Cerebellar nuclear complex (tissue), 1 donor: ENCODE measurements at places on chromosomes 6 and 20.

- DNase-seq = no peak
These were observed 13.3 kb downstream of the MAPK14 start for GRCh38 chr6:36040958-36041357.

GRCh38 chr6:1580109-1580508, 29.6 kb upstream of the FOXC1 start:
- no peak for DNase-seq

GRCh38 chr6:89324304-89324703, 9.2 kb upstream of the GABRR2 start:
- no peak for DNase-seq

DNA sequence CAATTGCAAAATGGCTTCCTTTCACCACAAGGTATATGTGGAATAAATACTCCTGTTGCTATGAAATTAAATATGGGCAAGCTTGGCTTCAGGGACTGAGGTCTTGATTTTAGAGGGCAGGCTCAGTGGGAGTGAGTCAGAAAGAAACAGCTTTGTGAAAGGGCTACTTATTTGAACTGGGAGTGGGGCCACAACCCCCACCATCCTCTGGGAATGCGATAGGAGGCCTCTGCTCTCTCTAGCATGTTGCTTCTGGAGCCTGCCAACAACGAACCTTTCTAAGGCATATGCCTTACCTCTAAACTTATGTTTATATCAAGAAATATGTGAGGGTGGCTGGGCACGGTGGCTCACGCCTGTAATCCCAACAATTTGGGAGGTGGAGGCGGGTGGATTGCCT, 149.7 kb downstream of the LRRC1 start:
- no peak for DNase-seq

- DNase-seq = no peak
These were observed at the start of gene SLA2 for GRCh38 chr20:36645998-36646397. Gene SLA2, minus strand, starts transcription at chr20:36646196. Its CDS starts 4,861 bp downstream, at chr20:36641335.

DNA sequence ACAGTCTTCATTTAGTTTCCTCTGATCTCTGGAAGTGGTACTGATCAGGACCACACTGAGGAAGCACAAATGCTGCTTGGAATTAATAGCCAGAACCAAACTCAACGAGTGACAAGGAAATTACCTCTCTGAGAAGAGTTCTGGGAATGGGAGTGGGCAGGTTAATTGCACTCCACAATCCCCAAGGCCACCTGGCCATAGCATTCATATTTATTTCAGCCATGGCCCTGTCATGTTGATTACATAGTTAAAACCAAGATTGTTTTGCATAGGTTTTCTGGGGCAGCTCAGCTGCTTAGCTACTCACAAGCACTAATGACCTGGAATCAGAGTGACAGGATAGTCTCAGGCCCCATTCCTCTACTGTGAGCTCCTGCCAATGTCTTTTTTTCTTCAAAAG, 230.2 kb upstream of the RIMS1 start:
- no peak for DNase-seq

GRCh38 chr20:11128220-11128718, 454.5 kb upstream of the JAG1 start:
- DNase-seq = no peak

GRCh38 chr6:137810554-137811120, 56.4 kb upstream of the TNFAIP3 start:
- DNase-seq = no peak

GRCh38 chr6:135254471-135254870, 73.4 kb downstream of the MYB start:
- DNase-seq = no peak

- DNase-seq = no peak
These were observed 126.5 kb upstream of the MAN1A1 start for GRCh38 chr6:119476024-119476423.

DNA sequence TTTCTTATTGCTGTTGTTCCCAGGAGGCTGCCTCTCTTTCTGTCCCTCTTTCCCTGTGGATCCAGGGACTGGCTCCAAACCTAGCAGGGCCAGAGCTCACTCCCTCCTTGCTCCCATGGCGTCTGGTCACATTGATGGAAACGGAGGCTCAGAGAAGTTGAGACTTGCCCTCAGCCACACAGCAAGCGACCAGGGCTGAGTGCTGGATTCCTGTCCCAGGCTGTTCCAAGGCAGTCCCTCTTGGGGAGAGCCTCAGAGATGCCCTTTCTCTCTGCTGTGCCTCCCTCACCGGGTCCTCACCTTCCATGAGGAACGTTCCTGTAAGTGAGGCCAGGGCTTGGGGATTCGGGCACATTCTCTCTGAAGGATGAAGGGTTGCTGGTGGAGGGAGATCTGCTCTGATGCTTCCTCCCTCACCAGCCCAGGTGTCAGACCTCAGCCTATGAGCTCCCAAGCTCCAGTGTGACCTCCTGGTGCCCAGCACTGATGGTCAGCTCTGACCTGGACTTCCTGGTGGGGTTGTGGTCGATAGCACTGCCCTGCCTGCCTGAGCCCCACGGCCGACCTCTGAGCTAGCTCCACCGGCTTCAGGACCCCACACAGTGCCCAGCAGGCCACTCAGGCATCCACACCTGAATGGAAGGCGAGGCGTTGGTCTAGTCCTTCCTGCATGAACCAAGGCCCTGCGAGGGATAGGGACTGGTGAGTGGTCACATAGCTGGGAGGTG, 26.8 kb downstream of the SUN5 start:
- no peak for DNase-seq

- DNase-seq = peak; percentile 65
These were observed 1.3 kb downstream of the TAPBP start for GRCh38 chr6:33312361-33313104.

- no peak for DNase-seq
These were observed 73.2 kb downstream of the CDYL start for GRCh38 chr6:4849226-4850022.

- DNase-seq = no peak
These were observed 179.4 kb downstream of the ERMARD start for GRCh38 chr6:169930799-169931198.

DNA sequence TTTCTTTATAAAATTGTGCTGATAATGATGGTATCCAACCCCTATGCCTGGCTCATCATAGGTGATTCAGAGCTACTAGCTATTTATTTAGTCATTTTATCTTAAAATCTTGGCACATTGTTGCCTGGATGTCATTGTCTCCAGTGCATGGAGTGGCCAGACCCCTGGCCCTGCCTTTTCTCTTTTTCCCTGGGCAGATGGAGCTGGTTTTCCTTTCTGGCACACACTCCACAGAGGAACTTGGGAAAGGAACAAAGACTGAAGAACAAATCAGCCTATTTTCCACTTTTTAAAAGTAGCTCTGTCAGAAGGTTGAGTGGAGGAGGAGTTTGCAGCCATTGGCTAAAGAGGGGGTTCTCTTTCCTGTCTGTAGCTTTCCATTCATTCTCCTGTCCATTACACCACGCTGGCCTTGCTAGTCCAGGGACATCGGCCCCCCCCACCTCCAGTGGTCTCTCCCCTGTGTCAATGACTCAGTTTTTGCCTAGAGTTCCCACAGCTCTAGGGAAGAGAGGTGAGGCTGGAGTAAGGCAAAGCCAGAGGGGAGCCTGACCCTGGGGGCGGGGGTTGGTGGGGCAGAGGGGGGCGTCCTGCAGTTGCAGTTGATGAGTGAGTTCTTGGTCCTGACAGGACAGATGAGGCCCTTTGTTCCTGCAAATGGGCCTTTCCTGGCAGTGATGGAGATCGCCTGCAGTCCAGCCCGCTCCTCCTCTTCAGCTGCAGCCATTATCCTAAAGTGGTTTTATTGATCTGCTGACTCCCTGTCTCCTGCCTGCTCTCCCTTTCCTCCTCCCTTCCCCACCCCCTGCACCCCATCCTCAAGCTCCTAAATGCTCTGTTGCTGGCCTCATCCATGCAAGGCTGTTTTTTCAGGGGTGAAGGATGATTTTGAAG, 774.5 kb downstream of the DHX35 start:
- no peak for DNase-seq

GRCh38 chr20:38855356-38855755, 49.9 kb downstream of the PPP1R16B start:
- no peak for DNase-seq

DNA sequence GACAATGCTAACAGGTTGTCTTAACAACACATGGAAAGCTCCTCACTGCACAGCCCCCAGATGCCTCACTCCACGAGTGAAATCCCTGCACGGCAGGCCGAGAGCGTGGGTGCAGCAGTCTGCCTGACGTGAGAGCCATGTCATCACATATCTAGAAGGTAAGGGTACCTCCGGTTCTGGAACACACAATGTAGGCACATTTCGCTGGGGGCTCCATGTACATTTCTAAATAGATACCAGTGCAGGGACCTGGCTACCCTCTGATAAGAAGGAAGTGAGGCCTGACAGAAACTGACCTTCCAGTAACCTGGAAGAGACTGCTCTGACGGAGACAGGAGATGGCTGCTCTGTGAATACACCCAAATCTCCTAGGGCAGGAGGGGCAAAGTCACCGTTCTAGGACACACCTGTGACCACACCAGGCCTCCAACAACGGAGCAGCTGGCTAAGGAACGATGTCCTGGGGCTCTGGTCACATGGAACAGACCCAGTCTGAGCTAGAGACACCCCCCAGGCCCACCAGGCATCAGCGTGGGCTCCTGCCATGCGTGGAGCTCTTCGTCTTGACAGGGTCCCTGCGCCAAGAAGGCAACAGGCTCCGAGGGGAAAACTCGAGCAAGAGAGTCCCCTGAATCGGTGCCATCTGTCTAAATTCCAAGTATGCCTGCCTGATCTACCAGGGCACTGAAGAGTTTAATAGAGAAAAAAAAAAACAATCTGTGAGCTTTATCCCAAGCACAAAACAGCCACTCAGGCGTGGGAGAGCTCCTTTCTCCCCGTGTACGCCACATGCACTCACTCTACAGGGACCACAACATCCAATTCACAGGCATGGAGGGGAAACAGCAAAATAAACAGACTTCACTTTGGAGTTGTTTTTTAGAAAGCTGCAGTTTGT, 27.5 kb downstream of the RNASET2 start:
- DNase-seq = no peak

DNA sequence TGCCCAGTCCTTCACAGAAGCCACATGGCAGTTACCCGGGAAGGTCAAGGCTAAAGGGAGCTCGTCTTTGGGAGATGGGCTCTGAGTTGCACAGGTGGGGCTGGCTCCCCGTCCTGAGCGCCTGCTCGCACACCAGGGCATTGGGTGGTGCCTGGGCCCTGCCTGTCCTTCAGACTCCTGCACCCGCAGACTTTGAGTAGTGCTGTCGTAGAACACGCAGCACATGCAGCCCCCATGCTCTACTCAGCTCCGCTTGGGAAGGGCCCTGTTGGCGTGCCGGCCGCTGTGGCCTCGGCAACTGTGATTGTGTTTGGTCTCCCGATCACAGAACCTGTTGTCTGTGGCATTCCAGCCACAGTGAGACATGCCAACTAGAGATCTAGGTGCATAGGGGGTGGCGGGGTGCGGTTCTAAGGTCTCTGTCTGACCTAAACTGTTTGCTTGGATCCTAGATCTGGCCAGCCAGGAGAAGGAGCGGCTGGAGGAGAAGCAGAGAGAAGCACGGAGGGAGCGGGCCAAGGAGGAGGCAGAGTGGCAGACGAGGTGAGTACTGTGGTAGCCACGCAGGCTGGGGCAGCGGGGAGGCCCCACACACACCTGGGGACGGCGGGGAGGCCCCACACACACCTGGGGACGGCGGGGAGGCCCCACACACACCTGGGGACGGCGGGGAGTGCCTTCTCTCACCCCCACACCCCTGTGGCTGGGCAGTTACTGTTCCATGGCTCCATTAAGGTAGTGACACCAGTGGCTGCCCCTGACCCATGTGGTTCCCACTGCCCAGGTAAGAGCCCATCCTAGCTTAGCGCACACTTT, 11.3 kb upstream of the ADRM1 start:
- DNase-seq = no peak

DNA sequence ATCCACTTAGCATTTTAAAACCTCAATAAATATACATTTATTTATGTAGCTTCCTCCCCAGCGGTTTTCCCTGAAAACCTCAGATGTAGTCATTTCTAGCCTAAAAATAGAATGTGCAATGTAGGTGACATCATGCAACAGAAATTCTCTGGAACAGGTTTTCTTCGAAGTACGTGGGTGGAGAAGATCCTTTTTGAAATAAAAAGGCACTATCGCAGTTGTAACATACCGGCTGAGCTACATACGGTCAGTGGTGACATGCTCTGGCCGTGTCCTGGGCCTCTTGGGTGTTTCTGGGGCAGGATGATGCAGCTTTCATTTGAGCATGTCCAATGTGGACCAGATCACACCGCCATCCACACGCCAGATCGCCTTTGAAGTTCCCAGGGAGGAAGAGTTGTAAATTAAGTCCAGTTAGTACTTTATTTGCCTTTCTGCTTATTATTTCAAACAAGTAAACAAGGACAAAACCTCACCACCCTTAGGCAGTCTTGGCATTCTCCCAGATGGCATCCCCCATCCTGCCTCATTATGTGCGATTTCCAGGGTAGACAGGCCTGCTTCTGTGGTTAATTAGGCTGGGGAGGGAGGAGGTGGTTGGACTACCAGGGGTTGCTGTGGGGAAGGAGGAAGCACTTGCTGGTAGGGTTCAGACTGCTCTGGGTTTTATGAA, 109.5 kb upstream of the CLDN20 start:
- DNase-seq = no peak

DNA sequence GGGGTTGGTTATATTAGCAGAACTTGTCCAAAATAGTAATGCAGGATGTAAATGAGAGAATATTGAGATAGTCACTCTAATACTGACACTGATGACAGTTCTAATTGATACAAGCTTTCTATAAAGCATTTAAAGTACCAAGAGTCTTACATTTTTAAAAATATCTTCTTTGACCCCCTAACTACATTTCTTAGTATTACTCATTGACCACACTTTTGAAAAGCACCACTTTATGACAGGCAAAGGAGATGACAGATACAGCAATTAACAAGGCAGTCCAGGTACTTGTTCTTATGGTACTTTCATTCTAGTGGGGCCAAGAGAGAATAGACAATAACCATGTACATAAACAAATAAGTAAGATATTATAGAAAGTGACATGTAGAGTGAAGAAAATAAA, 139.4 kb upstream of the EYA4 start:
- DNase-seq = no peak

DNA sequence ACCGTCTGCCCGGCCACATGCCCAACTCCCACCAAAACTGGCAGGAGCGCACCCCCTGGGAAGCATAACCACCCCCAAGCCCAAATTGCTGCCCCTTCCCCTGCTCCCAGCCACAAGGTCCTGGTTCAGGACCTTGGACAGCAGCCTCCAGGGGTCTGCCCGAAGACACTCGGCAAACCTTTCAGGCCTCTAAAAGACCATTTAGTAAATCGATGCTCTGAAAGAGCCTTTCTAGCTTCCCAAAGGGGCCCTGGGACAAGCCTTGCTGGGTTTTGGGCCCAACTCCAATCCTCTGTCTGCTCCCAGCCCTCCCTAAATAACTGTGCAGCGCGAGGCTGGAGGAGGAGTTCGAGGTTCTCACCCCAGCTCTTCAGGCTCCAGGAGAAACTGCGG, 30.5 kb downstream of the GRM4 start:
- DNase-seq = no peak

DNA sequence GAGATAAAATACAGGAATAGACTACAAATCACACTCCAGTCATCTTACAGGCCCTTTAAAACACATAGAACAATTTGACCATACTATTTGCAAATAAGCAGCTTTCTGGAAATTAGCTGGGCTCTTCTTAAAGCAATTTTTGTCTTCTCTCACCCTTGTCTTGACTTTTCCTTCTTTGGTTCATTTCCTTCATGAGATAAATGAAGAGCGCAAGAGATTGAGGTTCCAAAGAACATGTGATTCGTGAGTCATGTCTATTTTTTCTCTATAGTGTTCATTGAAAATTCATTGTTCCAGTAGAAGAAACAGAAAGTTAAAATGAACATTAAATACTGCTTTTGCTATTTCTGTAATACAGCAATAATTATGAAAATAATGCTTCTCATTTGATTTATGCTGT, 33.9 kb downstream of the PRDM1 start:
- no peak for DNase-seq
